Activated naive CD8-positive, alpha-beta T cell treated with anti-CD3 and anti-CD28 coated beads, Interleukin-2, amount 50 U/mL, for 24 hours (primary cell): ENCODE measurements at places on chromosomes 12 and 14.

GRCh38 chr12:6222078-6222654 is 22.0 kb downstream of the CD9 start:
- no peak for DNase-seq

- DNase-seq = no peak
Observed at GRCh38 chr12:64243809-64244208, 21.7 kb upstream of the KICS2 start.

GRCh38 chr12:25992026-25992782 is 33.7 kb downstream of the RASSF8 start:
- DNase-seq = no peak

GRCh38 chr12:3140284-3140683 is 63.1 kb downstream of the TSPAN9 start:
- no peak for DNase-seq

DNA sequence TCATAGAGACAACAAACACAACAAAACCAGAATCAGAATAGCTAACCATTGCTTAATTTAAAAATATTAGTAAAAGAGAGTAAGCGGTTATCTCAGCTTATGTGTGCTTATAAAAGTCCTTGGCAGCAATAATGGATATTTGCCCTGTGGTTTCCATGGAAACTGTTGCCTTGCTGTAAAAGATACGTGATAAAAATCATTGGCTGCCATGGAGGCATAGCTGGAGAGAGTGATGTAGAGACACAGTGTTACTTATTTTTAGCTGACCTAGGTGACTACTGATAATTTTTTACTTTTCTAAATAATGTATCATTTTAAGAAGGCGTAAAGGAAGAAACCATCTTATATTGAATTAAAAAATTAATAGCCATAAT is 92.9 kb downstream of the ERC1 start:
- DNase-seq = no peak

DNA sequence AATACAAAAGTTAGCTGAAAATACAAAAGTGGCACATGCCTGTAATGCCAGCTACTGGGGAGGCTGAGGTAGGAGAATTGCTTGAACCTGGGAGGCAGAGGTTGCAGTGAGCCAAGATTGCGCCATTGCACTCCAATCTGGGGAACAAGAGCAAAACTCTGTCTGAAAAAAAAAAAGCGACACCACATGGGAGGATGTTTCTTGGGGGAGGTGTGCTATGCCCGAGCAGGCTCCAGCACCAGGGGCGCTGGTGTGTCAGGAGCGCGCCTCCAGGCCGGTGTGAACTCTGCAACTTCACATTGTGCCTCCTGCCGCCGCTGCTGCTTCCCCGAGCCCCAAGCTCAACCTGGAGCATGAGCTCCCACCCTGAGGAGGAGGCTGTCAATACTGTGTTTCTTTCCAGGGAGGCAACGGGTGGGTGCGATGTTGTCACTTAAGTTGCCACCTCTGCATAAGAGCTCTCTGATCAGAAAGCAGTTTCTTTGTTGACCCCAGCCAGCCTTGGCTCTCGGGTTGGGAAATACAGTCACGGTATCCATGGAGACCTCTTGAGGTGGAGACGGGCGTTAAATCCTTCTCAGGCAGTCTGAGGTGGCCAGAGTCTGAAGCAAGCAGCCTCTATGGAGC is 18.9 kb downstream of the DEGS2 start:
- no peak for DNase-seq

DNA sequence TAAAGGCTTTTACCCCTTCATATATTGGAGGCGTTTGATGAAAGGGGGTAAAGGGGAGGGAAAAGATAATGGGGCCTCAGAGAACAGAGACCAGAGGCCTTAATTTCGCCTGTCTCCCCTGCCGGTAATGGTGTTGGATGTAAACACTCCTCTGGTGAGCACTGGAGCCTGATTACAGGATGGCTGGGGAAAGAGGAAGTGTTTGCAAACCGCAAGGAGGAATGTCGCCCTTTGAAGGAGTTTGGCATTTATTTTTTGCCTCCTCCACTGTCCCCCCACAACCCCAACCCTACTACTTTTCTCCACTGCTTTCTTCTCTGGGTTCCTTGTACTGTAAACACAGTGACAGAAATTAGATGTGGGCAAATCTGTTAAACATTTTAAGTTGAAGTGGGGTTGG is 211.9 kb upstream of the TBX3 start:
- no peak for DNase-seq

- DNase-seq = no peak
Observed at GRCh38 chr14:32375663-32376062, 46.6 kb downstream of the AKAP6 start.

GRCh38 chr14:72254937-72255472 is 322.8 kb downstream of the RGS6 start:
- DNase-seq = no peak

DNA sequence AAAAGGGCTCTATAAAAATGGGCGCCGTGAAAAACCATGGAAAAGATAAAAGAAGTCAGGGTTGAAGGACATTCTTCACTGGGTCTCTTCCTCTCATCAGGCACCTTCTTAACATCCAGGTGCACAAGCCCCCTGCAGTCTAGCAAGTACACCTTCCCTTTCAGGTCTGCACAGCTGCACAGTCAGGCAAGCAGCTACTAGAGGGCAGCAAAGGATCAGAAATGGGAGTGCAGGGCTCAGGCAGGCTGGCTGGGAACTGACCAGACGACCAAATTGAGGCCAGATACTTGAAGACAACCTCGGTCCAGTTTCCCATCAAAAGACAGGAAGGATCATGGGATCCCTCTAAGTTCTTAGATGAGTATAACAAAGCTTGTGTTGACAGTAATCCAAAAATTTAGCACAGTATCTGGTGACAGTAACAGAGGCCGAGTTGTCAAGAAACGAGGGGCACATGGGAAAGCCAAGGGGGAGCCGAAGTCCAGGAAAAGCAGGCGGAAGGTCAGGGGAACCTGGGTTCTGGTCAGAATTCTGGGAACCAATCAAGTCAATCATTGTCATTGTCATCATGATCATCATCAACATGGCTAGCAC is 10.1 kb upstream of the GRIP1 start:
- DNase-seq = peak; percentile 27

GRCh38 chr14:50910495-50911420 is 33.5 kb downstream of the PYGL start:
- DNase-seq = no peak

DNA sequence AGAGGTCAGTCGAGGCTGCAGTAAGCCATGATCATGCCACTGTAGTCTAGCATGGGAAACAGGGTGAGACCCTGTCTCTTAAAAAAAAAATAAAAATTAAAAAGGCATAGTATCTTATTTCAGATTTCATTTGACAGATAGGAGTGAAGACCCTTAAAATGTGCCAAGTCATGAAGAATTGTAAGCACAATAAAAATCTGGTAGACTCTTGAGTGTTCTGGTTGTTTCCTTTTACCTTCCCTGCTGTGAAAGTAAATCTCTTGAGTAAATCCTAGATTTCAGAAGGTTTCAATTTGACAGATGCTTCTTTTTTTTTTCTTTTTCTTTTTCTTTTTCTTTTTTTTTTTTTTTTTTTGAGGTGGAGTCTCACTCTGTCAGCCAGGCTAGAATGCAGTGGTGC is 109.0 kb downstream of the ESR2 start:
- no peak for DNase-seq

DNA sequence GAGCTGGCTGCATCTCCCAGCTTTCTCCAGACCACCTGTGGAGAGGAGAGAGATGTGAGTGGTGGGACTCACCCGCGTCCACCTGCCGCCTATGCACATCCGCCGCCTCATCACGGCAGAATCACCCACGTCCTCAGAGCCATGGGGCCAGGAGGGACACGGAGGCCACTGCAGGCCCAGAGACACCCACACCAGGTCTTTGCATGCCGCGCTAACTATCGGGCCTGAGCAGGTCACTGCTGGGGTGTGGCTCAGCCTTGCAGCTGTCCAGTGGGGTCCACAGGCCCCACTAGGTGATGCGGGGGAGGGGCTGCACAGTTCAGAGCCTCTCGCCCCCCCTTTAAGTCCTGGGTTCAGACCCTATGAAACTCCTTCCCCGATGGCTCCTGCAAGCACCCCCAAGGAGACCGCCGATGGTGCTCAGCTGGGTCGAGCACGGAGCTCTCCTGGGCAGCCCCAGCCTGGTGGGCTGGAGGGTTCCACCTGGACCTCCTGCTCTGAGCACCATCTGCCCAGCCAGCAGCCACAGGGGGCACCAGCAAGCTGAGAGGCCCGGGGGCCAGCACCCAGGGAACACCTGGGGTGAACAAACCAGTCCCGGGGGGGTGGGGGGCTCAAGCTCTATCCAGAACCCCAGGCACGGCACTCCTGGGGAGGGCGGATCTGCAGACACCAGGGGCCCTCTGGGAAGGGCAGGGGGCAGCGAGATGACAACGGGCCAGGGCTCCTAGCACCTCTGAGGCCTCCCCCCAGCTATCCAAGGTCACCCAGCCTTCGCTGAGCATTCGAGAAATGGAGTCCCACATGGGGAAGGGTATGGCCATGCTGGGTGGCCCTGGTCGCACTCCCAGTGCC is 34.3 kb downstream of the CCNK start:
- no peak for DNase-seq

- no peak for DNase-seq
Observed at GRCh38 chr12:42780671-42781070, 191.1 kb upstream of the PRICKLE1 start.

GRCh38 chr14:80545935-80546854 is 334.9 kb upstream of the DIO2 start:
- DNase-seq = no peak
